Astrocyte of the hippocampus (primary cell): ENCODE measurements at places on chromosomes 3 and 15.
A peak's percentile ranks its signal among the peaks of the same experiment; 100 is the strongest.

DNA sequence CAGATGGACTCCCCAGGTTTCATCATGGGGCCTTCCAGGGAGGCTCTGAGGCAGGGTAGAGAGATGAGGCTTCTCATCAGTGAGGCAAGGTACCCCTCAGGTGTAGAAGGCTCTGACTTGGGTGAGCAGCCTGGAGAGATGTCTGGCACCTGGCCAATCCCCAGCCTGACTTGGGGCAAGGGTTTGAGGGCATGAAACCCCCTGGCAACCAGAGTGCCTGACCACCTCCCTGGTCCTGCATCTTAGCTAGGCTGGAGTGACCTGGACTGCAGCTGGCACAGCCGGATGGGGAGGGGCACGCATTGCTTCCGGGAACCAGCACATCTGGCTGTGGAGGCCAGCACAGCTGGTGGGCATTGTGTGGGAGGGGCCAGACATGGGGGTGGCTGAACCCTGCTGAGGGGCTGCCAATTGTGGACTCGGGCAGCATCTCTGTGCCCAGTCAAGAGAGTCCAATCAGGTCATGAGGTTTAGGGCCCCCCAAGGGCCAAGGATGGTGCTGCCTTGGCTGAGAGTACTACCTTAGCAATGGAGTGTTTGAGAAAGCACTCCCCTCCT lies 1.9 kb downstream of the ZBTB47 start:
- no peak for DNase-seq

- DNase-seq, result no peak
Measured at GRCh38 chr15:64742385-64742784, 33.0 kb downstream of the RBPMS2 start.

DNA sequence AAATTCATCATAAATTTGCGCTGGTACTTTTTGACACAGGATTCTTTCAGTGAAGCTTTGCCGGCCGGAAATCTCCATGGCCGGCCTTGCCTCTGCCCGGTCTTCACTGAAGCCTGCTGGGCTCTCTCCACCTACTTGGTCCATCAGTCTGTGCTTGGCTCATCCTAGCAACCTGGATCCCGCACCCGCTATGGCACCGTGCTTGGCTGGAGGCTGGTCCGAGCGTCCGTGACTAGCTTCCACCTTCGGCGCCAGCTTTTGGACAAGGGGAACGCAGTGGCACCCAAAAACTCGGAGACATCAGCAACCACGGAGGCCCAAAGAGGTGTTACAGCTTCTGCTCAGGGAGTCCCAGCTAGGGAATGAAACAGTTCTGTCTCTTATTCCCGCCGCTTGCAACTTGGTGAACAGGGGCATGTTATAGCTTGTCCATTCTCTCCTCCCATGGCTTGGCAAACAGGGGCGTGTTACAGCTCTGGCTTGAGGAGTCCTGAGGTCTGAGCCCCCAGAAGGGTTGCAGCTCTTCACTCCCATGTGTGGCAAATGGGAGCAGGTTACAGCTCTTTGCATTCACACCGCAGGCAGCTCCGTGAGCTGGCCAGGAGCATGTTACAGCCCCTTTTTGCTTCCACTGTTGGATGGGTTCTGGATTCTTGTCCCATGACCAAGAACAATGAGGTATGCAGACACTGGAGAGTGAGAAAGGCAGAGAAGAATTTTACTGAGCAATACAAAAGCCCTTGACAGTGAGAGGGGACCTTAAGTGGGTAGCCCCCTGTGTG lies 204.2 kb downstream of the DIPK2A start:
- DNase-seq, result no peak

DNA sequence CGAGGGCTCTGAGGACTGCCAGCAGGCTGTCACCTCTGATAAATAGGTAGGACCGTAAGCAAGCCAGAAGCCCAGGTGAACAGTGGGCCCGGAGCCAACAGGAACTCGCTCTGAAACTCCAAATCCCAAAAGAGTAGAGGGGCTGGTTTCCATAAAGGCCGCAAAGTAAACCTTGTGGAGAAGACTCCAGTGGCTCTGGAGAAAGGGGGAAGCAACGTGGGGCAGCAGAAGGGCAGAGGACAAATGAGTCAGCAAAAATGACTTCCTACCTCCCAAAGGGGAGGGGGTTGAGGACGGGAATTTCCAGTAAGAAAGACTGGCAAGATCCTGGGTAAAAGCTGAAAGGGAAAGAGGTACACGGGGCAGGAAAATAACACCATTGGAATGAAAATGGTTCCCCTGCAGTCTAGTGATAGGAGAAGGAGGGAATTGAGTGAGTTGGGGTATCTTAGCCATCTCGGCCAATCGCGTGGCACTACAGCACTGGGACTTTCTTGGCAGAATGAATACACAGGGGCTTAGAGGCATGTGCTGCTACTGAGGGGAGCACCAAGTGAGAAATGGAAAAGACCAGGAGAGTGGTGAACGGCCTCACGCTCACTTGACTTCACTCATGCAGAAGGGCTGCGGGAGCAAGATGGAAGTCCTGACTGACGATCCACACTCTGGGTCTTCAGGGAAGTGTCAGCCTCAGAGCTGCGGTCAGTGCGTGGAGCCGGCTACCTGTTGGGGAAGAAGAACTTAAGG lies 33.2 kb downstream of the BMF start:
- DNase-seq, result no peak

- peak; percentile 59 for DNase-seq
Measured at GRCh38 chr3:187750006-187750512, 4.8 kb upstream of the BCL6 start.

DNA sequence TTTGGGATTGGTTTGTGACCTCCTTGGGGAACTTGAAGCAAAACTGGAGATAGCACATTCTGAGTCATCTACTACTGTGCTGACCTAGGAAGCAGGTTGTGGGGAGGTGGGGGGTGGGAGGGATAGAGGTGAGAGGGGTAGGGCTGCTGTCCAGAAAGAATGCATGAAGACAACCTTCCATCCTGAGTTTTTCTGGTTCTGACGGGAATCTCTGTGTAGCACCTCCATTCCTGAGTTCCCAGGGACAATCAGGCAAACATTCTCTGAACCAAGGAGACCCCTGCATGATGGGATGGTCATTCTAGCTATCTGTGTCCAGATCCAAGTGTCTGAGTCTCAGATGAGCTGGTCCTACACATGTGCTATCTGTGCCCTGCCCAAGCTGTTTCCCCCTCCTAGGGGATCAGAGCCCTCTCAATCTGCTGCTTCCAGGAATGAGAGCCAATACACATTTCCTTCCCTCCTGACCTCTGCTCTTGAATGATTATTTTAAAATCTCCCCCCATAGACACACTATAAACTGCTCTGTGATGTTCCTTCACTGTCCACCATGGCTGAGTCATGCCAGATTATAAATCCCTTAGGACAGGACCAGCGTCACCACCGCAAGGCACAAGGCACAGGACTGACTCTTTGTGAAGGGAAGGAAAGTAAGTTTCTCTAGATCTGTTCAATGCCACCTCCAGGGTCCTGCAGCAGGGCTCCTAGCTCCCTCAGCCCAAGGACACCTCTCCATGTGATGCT lies 2.2 kb upstream of the CD276 start:
- no peak for DNase-seq

DNA sequence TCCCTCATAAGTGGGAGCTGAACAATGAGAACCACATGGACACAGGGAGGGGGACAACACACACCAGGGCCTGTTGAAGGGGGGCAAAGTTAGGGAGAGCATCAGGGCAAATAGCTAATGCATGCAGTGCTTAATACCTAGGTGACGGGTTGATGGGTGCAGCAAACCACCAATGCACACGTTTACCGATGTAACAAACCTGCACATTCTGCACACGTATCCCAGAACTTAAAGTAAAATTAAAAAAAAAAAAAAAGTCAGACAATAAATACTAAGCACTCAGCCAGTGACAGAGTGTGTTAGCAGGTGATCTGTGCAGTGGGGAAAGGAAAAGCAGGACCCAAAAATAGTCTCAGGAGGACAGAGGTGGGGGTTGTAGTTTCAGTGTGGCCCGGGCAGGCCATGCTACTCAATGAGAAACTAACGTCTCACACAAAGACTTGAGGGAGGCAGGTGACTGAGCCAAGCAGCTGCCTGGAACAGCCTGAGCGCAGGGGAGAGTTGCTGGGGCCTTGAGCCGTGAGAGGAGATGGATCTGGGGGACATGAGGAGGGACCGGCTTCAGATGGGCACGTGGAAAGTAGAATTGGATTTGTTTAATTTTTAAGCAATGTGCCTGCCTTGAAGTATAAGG lies 18.4 kb downstream of the ANKDD1A start:
- DNase-seq, result no peak

DNA sequence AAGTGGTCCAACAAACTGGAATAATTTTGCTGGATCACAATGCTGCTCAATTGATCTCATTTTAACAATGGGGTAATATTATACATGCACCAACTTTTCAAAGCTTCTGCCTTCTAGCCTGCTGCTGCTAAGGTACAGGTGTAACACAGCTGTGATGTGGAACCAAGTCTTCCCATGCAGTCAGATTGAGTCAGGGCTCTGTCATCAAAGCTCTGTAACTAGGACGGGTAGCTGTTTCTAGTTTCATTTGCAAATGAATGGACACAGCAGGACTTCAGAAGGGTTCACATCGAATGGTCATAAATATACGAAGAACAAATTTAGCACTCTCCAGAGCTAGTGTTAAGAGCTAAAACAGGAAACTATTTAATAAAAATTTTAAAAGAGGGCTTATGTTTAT lies 189.2 kb downstream of the USP13 start:
- no peak for DNase-seq

DNA sequence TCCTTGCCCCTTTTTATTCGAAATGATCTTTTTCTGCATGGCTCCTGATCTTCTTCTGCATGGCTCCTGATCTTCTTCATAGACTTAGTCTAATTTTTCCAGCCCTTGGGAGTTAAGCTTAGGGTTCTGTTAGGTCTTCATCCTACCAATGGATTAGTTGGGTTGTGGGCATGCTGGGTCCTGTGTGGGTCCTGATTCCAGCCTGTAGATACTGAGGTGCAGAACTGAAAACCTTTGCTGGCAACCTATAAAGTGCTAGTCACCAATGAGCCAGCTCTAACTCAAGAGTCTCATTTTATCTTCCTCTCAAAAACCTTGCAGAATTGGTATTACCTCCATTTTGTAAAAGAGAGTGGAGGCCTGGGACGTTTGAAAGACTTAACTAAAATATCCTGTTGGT lies 229.2 kb downstream of the CLSTN2 start:
- no peak for DNase-seq

DNA sequence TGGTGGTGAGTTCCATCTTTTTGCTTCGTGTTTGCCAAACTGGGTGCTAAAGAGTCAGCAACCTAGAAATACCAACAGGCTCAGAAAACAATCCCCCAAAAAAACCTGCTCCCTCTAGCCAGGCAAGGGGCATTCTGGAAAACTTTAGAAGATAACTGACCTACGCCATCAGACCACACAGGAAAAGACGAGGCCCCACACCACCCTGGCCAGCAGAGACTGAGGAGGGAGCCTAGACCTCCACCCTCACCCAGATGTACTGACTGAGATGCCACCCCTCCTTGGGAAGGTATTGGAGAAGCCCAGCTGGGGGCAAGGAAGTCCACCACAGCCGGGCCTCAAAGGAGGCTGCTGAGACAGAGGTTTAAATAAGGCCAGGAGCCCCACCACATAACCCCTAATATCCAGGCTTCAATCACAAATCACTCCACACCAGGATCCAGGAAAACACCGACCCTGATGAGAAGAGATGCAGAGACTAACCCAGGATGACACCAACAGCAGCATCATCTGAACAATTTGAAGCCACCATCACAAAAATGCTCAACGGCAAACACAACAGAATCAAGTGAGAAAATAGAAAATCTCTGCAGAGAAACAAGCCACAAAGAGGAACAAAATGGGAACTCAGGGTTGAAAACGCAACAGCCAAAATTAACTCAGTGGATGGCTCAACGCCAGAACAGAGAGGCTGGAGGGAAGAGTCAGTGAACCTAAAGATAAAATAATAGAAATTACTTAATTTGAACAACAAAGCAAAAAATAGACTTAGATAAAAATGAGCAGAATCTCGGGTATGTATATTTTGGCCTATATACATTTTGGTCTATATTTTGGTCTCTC lies 61.0 kb downstream of the TPRA1 start:
- DNase-seq, result no peak

DNA sequence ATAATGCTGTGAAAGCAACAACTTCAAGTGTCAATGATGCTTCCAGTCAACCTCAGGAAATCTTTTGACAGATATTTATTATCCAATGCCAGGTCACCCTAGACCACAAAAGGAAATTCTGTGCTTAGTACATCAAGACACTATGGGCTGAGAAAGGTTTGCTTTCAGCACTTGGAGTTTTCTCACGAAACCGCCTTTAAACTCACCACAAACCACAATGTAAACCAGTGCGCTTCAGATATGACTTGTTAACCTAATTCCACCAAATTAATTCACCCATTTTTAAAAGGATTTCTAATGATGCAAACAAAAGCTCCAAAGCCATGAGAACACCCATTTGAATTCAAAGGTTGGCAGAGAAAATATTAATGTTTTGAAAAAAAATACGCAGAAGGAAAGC lies 292.9 kb upstream of the NR2F2 start:
- peak; percentile 63 for DNase-seq

- no peak for DNase-seq
Measured at GRCh38 chr15:76711351-76711827, 193.8 kb downstream of the SCAPER start.

DNA sequence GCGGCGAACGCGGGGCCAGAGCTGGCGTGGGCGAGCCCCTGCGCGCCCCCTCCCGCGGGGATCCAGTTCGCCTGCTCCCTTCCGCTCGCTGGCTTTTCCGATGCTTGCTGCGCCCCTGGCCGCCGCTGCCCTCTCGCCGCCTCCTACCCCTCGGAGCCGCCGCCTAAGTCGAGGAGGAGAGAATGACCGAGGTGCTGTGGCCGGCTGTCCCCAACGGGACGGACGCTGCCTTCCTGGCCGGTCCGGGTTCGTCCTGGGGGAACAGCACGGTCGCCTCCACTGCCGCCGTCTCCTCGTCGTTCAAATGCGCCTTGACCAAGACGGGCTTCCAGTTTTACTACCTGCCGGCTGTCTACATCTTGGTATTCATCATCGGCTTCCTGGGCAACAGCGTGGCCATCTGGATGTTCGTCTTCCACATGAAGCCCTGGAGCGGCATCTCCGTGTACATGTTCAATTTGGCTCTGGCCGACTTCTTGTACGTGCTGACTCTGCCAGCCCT lies 721 bp downstream of the P2RY1 start:
- DNase-seq, result no peak

- peak; percentile 65 for DNase-seq
Measured at GRCh38 chr15:30885814-30886213, 17.9 kb upstream of the FAN1 start.

DNA sequence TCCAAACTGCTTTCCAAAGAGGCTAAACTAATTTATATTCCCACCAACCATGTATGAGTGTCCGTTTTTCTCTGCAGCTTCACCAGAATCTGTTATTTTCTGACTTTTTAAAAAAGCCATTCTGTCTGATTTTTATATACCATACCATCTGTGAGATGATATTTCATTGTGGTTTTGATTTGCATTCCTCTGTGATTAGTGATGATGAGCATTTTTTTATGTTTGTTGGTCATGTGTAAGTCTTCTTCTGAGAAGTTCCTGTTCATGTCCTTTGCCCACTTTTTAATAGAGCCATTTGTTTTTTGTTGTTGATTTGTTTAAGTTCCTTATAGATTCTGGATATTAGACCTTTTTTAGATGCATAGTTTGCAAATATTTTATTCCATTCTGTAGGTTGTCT lies 179.4 kb upstream of the ALCAM start:
- no peak for DNase-seq
